SK-N-SH (cell line): ENCODE measurements at places on chromosomes 7 and 10. TPM values are rescaled to one million over a fixed set of nuclear protein-coding genes. Genes with fewer than 3 reads are reported as not detected.
A peak's percentile ranks its signal among the peaks of the same experiment; 100 is the strongest.

The BCAP29 gene
- 29.2 and 46.2 TPM in 2 replicates for polyA plus RNA-seq

The TMEM196 gene
- not detected in 2 replicates for polyA plus RNA-seq

The AKR1C8 gene
- polyA plus RNA-seq: not detected in 2 replicates

DNA sequence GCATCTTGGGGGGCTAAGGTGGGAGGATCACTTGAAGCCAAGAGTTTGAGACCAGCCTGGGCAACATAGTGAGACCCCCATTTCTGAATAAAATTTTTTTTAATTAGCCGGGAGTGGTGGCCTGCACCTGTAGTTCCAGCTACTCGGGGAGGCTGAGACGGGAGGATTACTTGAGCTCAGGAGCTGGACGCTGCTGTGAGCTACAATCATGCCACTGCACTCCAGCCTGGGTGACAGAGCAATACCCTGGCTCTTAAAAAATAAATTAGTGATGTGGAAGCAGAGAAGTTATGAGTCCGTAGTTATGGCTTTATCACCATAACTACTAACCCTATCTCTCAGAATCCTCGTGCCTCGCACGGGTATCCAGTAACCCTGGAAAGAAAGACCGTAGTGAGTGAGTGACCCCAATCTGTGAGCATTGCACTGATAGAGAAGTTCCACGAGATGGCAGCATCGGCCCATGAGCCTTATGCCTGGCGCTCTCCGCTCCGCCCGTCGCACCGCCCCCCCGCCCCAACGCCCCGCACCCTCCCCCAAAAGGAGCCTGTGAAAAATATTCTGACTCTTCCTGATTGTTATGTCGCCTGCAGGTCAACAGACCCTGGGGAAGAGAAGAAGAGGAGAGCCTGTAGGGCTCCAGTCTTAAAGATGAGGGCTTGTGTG, 4.9 kb upstream of the SLC29A3 start:
- peak; percentile 81 for DNase-seq

DNA sequence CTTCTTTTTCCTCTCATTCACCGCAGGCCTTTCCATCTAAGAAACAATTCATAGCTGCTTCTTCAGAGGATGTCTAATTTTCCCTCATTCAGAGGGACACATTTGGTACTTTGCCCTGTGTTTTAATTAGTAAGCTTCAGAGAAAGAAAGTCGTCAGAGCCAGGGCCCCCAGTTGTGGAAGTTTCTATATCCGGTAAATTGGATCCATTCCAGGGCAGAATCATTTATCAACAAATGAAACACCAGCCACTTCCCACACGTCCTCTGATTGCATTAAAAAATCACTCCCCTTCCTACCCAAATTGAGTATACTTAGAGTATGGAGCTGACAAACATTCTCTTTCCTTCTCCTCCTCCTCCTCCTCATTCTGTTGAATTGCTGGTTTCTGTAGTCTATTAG, 205.8 kb upstream of the HDAC9 start:
- no peak for DNase-seq

The NEURL1 gene
- 0.05 and 0.19 TPM in 2 replicates for polyA plus RNA-seq

DNA sequence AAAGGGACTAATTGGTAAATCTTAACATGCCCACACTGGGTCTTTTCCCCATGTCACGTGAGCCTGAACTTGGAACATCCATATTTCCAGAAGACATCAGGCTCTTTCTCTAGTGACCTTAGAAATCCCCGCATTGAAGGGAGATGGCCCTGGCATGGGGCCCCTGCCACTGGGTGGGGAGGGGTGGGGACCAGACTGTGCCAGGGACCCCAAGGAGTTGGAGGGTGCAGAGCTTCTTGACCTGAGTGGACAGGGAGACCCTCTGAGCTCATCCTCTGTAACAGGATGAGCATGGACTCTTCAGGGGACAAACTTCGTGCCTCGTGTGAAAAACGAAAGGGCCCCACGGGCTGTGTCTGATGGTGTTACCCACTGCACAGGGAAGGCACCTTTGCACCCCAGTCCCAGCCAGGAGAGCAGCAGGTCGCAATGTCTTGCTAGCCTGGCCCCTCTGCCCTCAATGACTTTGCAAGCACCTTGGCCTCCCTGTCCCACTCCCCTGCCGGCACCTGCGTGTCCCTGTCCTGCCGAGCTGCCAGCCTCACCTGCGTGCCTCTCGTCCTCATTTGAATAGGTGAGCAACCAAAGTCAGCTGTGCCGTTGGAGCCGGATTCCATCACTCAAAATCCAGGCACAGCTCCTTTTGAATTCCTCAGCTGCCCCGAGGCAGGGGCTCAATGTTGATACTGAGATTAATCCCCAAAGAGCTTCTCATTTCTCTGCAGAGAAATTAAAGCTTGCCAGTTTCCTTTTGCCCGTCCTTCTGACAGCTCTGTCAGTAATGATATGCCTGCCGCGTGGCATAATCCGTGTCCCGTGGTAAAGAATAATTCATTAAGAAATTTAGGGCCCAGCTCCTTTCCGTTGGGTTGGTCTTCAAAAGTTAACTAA, 234.9 kb downstream of the EBF3 start:
- DNase-seq: no peak

- no peak for DNase-seq
Observed at GRCh38 chr10:17233286-17233991, 5.4 kb downstream of the VIM start.

The RGR gene
- not detected in 2 replicates for polyA plus RNA-seq

DNA sequence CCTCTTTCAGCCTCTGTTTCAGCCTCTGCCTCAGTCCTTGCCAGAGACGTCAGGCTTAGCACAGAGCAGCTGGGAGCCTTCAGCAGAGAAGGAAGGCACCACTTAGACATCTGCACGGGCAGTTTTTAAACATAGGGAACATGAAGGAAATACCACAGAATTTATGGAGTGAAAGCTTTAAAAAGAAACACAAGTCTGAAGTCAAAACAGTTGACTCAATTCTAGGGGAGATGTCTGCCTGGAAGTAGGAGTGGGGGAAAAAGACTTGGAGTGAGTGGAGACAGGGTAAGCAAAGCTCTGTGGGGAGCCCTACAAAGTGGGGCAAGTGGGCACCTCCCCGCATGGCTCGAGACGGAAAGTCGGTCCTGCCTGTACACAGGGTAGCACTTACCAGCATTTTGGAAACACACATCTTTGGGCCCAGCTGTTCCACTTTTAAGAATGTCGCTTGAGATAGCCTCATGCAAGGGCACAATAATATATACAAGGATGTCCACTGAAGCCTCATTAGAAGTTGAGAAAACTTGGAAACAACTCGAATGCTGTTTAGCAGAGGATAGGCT, 5.0 kb upstream of the TBXAS1 start:
- DNase-seq: no peak

The COL17A1 gene
- 0.06 and 0.12 TPM in 2 replicates for polyA plus RNA-seq

- DNase-seq: peak; percentile 86
Observed at GRCh38 chr7:134140889-134141867, 14.0 kb downstream of the LRGUK start.

DNA sequence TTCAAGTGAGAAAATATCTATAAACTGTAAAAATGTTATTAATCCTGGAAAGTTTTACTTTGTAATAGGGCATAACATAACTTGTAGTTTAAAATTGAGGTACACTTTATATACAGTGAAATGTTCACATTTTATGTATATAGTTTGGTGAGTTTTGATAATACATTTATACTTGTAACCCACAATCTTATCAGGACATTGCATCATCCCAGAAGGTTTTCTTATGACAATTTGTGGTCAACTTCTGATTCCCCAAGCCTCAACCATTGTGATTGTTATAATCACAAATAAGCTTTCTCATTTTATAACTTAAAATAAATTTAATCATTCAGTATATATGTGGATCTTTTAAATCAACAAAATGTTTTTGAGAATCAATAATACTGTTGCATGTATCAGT, 151.1 kb downstream of the TFPI2 start:
- no peak for DNase-seq

- no peak for DNase-seq
Observed at GRCh38 chr10:436911-437665, 252.4 kb downstream of the DIP2C start.

The HOXA5 gene
- not detected in 2 replicates for polyA plus RNA-seq

The PAPOLB gene
- not detected in 2 replicates for polyA plus RNA-seq

The CCDC172 gene
- not detected in 2 replicates for polyA plus RNA-seq

GRCh38 chr10:78295242-78295641, 261.6 kb downstream of the RPS24 start:
- DNase-seq: peak; percentile 54

DNA sequence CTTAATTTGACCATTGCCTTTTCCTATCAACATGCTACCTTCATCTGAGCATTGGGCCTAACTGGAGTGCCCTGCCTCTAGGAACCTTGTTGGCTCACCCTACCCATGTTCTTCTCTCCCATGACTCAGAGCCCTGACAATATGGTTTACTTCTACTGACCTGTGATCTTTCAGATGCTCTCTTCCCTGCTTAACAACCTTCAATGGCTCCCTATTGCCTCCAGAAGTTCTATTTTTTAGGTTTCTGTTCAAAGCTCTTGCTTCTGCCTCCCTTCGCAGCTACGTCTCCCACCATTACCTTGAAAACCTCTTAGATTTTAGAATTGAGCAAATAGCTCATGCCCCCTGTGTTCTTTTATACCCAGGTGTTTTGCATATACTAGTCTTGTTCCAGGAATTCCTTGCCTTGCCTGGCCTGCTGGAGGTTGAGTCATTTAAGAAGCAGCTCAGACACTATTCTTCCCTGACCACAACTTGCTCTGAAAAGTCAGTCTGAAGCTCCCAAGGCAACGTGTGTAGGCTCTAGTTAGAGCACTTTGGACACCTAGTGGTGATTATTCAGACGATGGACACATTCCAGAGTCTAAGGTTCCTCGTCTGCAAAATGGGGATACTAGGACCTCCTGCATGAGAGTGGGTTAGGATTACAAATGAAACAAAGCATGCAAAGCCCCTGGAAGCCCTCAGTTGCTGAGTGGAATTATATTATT, 64.4 kb upstream of the EMX2 start:
- no peak for DNase-seq

The GRM3 gene
- polyA plus RNA-seq: not detected in 2 replicates

- no peak for DNase-seq
Observed at GRCh38 chr7:131670406-131670805, 114.0 kb upstream of the PODXL start.

The CYP3A7 gene
- not detected in 2 replicates for polyA plus RNA-seq

GRCh38 chr7:106138776-106139175, 26.7 kb upstream of the SYPL1 start:
- no peak for DNase-seq

- no peak for DNase-seq
Observed at GRCh38 chr7:40947566-40947965, 755.3 kb downstream of the INHBA start.

DNA sequence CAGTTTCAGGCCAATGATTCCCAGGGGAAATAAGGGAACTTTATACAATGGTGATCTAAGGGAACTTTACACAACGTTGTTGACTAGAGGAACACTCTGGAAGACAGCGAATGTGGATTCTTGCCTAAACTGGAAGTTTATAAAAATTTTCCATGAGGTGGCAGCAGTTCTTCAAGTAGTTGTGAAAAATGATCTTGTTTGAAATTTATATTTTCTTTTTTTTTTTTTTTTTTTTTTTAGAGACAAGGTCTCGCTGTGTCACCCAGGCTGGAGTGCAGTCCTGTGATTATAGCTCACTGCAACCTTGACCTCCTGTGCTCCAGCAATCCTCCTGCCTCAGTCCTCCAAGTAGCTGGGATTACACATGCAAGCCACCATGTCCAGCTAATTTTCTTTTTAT, 32.1 kb upstream of the GTF2I start:
- DNase-seq: no peak

The GIMAP6 gene
- polyA plus RNA-seq: 0.03 and 0.05 TPM in 2 replicates

The C7orf57 gene
- 0.41 and 0.71 TPM in 2 replicates for polyA plus RNA-seq

DNA sequence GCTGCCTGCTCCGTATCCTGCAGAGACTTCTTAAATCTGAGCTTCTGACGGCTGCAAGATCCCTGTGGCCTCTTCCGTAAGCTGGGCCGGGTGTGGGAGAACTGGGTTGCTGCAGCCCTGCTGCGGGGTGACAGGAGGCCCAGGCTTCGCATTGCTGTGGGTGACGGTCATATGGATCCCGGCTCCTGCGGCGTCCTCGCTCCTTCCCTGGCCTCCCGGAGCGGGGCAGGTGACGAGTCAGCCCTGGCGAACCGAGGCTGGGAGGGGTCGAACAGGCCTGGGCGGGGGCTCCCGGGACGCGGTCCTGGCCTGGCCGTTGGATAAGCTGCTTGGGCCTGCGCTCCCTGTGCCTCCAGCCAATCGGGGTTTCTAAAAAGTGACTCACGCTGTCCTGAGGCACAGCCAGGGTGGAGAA, 7.8 kb upstream of the UBE2D1 start:
- DNase-seq: no peak

- no peak for DNase-seq
Observed at GRCh38 chr10:85594239-85594638, 772.4 kb downstream of the GRID1 start.

DNA sequence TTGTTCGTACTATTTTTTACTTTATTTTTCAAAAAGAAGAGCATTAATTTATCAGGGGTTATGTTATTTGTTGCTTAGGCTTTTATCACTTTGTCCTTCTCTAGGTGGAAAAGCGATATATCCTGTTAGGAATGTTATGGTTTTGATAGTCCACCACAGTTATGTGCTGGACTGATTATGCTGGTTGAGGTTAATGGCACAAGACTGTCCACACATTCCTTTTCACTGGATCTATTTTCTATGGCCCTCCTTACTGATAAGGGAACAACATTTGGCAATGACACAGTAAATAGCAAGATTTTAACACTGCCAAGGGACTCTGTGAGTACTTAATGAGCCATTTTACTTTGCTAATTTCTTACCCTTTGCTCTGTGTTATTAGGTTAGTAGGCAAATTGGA, 1212.3 kb downstream of the NXPH1 start:
- DNase-seq: no peak

DNA sequence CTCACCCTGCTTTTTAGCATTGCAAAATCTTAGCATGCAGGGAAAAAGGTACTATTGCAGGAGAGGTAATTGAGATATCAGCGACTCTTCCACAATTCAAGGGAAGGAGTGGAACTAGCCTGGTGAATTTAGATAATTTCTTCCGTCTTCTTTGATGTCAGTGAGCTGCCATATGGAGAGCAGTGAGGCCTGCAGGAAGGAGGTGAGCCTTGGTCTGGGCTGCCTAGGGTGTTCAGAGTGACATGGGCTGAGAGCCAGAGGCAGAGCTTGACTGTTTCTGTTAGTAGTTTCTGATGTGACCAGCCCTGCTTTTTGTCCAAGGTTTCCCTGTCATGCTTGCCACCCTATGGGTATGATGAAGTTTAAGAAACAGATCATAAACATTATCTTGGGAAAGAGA, 28.6 kb downstream of the KAT6B start:
- peak; percentile 62 for DNase-seq

DNA sequence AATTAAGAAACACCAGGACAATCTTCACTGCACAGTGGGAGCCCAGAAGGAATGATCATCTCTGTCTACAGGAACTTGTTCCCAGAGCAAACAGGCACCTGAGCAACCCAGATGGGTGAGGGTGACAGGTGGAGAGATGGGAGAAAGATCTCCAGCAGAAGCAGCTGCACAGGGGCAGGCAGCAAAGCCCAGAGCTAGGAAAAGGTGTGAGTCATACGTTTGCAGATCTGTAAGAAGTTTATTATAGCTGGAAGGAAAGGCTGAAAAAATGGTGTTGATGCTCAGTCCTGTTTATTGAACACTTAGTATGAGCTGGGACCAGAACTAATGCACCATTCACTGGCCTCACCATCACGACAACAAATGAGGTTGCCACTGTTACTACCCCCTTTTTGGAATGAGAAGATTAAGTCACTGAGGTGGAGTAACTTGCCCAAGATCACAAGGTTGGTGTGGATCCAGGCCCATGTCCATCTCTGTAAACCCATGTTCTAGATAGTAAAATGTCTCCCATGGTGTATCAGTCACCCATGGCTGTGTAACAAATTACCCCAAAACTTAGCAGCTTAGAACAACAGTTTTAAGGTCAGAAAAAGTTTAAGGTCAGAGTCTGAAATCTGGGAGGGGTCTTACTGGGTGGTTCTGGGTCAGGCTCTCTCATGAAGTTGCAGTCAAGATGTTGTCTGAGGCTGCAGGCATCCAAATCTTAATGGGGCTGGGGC, 506.9 kb downstream of the RPS24 start:
- DNase-seq: no peak
